8988T (cell line): ENCODE measurements at places on chromosomes 5 and 9.

GRCh38 chr5:56632199-56632598 lies 183.2 kb upstream of the MAP3K1 start:
- DNase-seq: no peak

GRCh38 chr9:38202336-38202938 lies 133.4 kb upstream of the SHB start:
- no peak for DNase-seq

- DNase-seq: peak; percentile 18
Measured at GRCh38 chr9:83706676-83707517, 861 bp downstream of the UBQLN1 start.

DNA sequence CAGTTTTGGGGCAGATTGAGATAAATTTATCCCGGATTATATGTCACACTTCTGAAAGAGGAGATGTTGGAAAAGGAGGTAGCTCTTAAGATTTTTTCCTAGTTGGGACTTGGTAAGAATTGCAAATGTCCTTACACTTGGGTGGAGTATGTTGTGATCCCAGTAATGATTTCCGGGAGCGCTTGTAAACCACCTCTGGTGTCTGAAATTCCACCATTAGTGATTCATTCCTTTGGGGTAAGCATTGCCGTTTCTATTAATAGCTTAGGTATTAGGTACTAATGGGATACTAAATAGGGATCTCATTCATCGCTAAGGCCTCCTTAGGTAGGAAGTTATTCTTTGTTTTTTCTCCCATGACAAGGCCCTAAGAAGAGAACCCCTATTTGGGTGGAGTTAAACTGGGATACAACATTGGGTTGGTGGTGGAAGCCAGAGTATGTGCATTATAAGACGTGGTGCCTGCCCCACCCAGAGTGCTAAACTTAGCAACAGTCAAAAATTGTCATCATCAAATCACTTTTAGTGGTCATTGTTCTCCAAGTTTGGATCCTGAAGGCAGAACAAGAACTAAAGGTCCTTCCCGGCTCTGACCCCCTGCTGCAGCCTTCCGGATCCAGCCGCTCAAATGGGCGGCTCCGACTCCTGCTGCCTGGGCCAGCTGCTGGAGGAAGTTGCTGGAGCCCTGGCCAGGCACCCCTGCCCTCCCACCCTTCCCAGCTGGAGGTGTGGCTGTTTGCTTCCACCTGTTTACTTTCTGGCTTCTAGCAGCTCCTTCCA lies 31.7 kb upstream of the DAB2IP start:
- DNase-seq: no peak

DNA sequence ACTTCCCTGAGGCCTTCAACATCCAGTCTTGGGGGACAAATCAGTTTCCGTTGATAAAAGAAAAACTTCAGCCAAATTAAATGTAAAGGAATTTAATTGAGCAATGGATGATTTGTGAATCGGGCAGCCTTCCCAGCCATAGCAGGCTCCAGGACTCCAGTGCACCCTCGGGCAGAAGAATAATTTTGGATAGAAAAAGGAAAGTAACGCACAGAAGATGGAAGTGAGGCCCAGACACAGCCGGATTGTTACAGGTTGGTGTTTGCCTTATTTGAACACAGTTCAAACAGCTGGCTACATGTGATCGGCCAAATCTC lies 19.1 kb downstream of the MRPL36 start:
- no peak for DNase-seq
